PC-3 (cell line): ENCODE measurements at places on chromosomes 11 and 22. TPM values are rescaled to one million over a fixed set of nuclear protein-coding genes. Genes with fewer than 3 reads are reported as not detected.

GRCh38 chr22:36757668-36758211 is 18.2 kb downstream of the IFT27 start:
- DNase-seq, result peak; percentile 65

Gene RCOR2
- total RNA-seq, result 1.2 and 1.4 TPM in 2 replicates

DNA sequence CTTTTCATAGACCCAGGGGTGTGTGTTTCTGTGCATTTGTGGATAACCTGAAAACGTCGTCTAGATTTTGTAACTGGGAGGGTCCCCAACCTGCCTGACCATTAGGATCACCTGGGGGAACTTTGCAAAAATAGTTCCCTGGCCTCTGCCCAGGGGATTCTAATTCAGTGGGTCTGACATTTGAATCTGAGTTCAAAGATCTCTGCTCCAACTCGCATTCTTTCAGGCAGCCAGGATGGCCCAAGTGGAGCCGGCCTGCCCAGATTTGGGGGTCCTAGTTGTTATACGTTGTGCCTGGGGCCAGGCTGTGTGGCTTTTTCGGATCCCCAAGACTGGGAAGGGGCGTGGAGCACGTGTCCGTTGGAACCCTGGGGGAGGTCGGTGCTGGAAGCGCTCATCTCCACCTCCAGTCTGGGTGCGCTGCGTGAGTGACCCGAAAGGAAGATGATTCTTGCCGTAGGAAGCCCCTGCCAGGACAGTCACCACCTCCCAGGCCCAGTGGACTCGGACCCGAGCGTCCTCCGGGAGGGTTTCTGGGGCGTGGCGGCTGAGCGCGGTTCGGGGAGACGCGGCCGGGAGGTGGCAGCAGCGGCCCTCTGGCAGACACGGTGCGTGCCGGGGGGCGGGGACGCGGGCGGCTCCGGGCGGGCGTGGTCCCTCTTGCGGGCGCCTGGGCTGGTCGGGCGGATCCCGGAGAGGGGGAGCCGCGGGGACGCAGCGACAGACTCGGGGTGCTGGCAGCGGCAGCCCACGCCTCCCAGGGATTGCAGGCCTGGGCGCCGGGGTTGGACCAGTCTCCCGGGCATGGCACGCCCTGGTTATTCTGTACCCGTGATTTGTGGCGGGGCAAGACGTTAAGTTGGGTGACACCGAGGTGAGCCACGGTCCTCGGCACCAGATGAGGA is 29.2 kb upstream of the PLET1 start:
- peak; percentile 77 for DNase-seq

GRCh38 chr11:17479284-17480214 is 2.9 kb upstream of the ABCC8 start:
- DNase-seq, result peak; percentile 31

DNA sequence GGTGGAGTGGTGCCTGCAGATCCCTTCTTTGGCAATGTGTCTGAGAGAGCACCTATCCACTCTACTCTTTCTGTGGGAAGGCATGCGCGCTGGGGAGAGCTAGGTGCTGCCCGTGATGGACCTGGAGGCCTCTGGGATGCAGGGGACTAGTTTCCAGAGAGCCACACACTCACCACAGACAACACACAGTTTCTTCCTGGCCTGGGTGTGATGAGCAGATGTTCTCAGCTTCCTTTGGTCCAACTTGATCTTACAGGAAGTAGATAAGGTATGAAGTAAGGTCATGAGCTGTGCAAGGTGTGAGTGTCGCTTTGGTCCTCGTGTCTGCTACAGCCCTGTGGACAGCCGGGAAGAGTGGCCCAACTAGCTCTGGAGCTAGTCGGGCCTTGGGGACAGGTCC is 27.3 kb upstream of the SUSD2 start:
- no peak for DNase-seq

- no peak for DNase-seq
Observed at GRCh38 chr11:71336176-71336995, 84.0 kb upstream of the SHANK2 start.
